ENCODE measurements at places on chromosomes 6 and 20.

DNA sequence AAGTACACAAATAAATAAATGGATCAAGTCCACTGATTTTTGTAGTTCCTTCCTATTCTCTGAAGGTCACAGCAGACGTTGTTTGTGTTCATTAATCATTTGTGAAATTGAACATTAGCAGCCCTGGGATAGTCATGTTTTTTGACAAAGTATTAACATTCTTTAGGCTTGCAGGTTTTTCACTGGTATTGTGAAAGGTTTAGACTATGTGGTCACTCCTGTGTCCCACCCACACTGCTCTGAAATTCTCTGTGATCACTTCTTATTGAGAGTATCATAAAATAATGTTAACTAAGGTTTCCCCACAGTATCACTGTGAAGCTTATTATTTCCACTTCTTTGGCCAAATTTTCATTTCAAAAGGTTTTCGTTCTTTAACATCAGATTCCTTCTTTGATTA, 3.5 kb downstream of the FAM83B start:
- no peak overlapping the region for H3K4me3 ChIP-seq
- H3K27me3 ChIP-seq = peaks cover 34% of the 10 kb centered on the region
- DNase-seq = no peak
- no peaks in the 10 kb centered on the region for H3K36me3 ChIP-seq
- no peaks in the 10 kb centered on the region for H3K4me1 ChIP-seq

GRCh38 chr20:15555913-15556312, 1017.3 kb downstream of the KIF16B start:
- H3K4me1 ChIP-seq = no peaks in the 10 kb centered on the region
- H3K4me3 ChIP-seq = no peak overlapping the region
- no peaks in the 10 kb centered on the region for H3K36me3 ChIP-seq

DNA sequence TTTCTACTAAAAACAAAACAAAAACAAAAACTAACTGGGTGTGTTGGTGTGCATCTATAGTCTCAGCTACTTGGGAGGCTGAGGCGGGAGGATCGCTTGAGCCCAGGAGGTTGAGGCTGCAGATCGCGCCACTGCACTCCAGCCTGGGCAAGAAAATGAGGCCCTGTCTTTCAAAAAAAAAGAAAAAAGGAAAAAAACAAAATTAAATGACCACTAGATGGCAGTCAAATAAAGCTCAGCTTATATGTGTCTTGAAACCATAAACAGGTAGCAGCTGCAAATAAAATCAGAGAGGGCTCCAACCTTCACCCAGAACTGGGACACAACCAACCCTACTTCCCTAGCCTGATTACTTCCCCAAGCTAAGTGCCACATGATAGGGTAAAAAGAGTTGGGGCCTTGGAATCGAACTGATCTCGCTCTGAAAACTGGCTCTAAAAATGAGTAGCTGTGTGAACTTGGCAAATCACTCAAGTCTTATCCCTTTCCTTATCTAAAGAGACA, 67.1 kb upstream of the ADGRF4 start:
- no peak overlapping the region for H3K4me3 ChIP-seq
- H3K36me3 ChIP-seq = no peaks in the 10 kb centered on the region

GRCh38 chr6:85461798-85462170, 11.9 kb downstream of the NT5E start:
- DNase-seq = no peak
- peaks cover 12% of the 10 kb centered on the region for H3K36me3 ChIP-seq
- H3K4me1 ChIP-seq = peaks cover 90% of the 10 kb centered on the region
- H3K27ac ChIP-seq = peak overlapping the region; percentile 100
- no peaks in the 10 kb centered on the region for H3K27me3 ChIP-seq

DNA sequence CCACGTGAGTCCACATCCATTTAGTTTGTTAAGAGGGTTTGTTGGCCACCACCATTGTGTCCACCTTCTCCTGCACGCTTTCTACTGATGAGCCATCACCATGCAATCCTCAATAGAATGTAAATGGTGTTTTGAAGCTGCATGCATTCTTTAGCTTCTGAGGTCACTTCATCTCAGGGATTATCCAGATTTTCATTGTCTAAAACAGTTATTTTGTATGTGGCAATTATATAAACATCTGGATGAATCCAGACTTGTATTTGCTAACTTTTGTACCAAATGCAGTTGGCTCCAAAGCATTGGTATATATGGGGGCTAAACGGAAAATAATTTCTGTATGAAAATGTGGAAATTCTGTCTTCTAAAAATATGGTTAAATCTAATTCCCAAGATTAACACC, 231.2 kb upstream of the ARID1B start:
- no peak overlapping the region for H3K4me3 ChIP-seq
- H3K27ac ChIP-seq = no peak overlapping the region
- peak; percentile 8 for DNase-seq
- no peaks in the 10 kb centered on the region for H3K27me3 ChIP-seq
- H3K36me3 ChIP-seq = no peaks in the 10 kb centered on the region

DNA sequence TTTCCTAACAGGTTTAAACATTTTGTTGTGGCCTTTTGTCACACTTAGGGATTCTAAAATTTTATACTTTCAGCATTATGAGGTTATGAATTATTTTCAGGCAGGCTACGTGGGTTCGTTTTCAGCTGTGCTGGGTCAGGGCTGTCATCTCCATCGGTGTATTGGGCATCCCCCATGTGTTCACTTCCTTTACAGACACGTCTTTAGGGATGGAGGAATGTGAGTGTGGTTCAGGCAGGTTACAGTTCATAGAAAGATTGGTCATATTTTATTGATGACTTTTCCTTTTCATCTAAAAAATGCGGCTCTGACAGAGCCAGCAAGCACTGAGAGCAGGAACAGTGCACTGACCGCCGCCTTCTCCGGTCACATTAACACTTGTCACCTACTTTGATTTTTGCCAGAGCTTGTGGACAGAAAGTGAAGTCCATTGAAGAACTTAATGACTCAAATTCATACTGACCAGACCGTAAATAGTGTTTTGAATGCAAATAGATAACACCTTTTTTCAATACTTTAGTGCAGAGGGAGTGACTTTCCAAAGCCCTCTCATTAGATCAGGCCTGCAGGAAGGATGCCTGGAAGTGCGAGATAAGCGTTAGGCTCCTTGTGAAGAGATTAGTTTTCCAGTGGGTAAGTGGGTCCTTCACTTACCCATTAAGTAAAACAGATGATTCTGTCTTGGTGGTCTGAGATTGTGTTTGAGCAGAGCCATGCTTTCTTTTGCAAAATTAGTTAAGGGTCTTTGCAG, 113.1 kb downstream of the TIAM2 start:
- no peaks in the 10 kb centered on the region for H3K36me3 ChIP-seq

DNA sequence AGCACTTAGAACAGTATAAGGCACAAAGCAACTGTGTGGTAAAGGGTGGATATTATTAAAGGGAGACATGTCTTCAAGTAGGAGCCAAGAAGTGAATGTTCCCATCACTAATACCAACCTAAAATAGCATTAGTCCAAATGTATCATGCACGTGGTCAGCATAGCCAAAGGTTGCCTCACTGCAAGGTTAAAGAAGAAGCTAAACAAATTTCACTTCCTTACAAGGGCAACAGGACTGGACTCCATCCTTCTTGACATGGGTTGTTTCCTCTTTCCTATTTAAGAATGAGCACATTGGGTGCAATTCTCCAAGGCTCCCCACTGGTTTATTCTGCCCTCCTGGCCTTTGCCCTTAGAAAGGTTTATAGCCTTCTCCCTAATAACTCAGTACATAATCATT, 186.7 kb downstream of the PHACTR1 start:
- H3K4me1 ChIP-seq = no peaks in the 10 kb centered on the region
- no peaks in the 10 kb centered on the region for H3K36me3 ChIP-seq
- no peak overlapping the region for H3K4me3 ChIP-seq
- H3K27ac ChIP-seq = no peak overlapping the region

GRCh38 chr20:57524511-57525176, at the start of gene CTCFL:
TSS of gene CTCFL (minus strand) at chr20:57525140. CDS start at chr20:57524205, 935 bp downstream.
- no peaks in the 10 kb centered on the region for H3K4me1 ChIP-seq
- H3K27me3 ChIP-seq = peaks cover 29% of the 10 kb centered on the region
- no peak within 1 kb of the TSS for H3K27ac ChIP-seq
- DNase-seq = no peak
- no peak within 1 kb of the TSS for H3K4me3 ChIP-seq

- H3K4me3 ChIP-seq = no peak overlapping the region
- H3K27me3 ChIP-seq = no peaks in the 10 kb centered on the region
- H3K36me3 ChIP-seq = no peaks in the 10 kb centered on the region
- H3K27ac ChIP-seq = no peak overlapping the region
- no peak for DNase-seq
Measured at GRCh38 chr6:107991061-107991460, 33.1 kb upstream of the SEC63 start.

DNA sequence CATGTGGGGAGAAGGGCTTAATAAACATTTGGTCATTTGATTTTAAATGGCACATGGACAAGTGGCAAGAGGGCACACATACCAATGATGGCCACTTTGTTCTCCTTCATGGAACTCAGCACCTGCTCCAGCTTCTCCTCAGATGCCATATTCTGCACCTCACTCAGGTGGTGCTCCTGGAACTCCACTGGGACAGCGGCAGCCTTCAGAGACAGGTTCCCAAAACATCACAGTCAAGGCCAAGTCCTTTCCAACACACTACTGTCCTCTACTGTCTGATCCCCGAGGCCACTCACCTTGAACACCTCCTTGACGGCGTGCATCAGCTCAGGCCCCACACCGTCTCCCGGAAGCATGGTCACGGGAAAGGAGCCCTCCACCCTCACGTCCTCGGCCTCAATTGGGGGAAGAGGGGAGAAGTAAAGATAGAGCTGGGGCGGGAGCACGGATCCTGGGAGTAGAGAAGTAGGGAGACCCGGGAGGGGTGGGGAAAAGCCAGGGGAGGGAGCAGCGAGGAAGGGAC, 591 bp downstream of the IDH3B start:
- peaks cover 6% of the 10 kb centered on the region for H3K4me1 ChIP-seq
- DNase-seq = no peak
- H3K27ac ChIP-seq = peak overlapping the region; percentile 90

GRCh38 chr20:51637241-51637640, 94.7 kb upstream of the NFATC2 start:
- H3K27ac ChIP-seq = no peak overlapping the region
- no peaks in the 10 kb centered on the region for H3K36me3 ChIP-seq
- H3K4me1 ChIP-seq = no peaks in the 10 kb centered on the region
- H3K27me3 ChIP-seq = no peaks in the 10 kb centered on the region

DNA sequence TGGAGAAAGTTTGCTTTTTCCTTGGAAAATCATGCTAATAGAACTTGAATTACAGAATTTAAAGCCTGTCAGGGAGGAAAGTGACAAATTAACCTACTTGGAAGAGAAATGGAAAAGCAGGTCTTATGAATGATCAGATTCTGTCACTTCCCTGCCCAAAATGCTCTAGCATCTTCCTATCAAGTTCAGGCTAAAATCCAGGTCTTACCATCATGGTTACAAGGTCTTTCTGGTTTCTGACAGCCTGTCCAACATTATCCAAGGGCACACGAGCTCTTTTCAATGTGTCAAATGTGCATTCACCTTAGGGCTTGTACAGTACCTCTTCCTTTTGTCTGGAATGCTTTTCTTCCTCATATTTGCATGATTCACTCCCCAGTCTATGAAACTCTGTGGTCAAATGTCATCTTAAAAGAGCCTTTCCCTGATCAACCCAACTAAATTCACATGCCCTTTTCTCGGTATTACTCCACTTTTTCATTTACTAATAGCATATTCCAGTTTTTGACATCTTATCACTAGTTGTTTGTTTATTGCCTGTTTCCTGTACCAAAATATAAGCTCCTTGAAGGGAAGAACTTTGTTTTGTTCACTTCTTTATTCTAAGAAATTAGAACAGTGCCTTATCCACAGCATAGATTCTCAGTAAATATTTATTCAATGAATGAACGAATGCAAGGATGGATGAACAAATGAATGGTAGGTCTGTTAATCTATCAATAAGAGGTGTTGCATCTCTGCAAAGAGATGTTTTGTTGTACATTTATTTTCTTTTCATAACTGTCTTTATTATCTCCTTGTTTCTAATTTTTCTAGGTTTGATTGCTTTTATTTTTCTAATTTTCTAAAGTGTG, 139.5 kb downstream of the BCAS1 start:
- H3K4me1 ChIP-seq = peaks cover 37% of the 10 kb centered on the region
- H3K27ac ChIP-seq = peak overlapping the region; percentile 16
- no peaks in the 10 kb centered on the region for H3K27me3 ChIP-seq
- no peaks in the 10 kb centered on the region for H3K36me3 ChIP-seq
- peak; percentile 51 for DNase-seq

GRCh38 chr20:40816039-40816352, 127.0 kb upstream of the MAFB start:
- no peak for DNase-seq
- H3K27me3 ChIP-seq = no peaks in the 10 kb centered on the region
- H3K27ac ChIP-seq = no peak overlapping the region
- H3K4me1 ChIP-seq = no peaks in the 10 kb centered on the region

- H3K4me1 ChIP-seq = no peaks in the 10 kb centered on the region
- DNase-seq = no peak
- peaks cover 16% of the 10 kb centered on the region for H3K27me3 ChIP-seq
Measured at GRCh38 chr6:13260101-13260598, 68.2 kb downstream of the TBC1D7 start.

DNA sequence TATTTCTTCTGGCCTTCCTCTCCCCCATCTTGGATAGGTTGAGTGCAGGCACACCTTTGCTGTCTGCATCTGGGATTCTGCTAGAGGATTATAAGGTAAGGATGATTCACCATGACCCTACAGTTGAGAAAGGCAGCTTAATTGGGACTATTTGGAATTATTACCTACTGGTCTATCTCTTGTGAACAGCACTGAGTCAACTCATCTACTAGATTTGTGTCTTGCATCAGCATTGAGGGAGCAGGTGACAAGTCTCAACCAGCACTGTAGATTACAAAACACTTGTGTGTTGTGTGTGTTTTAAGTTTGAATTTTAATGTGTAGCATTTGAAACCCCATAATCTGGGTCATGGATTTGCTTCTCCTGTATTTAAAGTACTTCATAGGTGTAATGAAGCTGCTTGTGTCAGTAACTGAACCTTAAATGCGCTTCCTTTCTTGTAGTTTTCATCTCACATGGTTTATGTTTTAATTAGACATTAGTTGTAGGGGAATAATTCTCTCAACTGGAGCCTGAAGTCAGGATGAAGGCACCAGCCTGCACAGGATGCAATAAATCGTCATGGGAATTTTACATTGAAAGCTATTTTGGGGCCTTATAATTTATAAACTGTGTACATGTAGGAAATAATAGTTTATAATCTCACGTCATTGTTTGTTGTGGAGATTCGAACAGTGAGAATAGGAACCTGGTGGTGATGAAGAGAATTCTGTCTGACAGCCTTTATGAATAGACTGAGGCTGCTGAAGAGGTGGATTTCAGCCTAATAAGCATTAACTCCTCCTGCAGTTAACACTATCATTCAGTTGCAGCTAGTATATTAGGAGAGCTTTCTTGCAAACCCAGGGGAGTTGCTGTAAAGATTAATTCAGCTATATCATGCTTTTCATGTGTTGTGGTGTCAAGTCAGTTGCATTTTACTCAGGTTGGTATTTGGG, 125.1 kb downstream of the JARID2 start:
- DNase-seq = no peak
- no peaks in the 10 kb centered on the region for H3K27me3 ChIP-seq
- no peak overlapping the region for H3K27ac ChIP-seq
- peaks cover 12% of the 10 kb centered on the region for H3K4me1 ChIP-seq
- H3K36me3 ChIP-seq = no peaks in the 10 kb centered on the region

- DNase-seq = peak; percentile 67
- H3K27me3 ChIP-seq = no peaks in the 10 kb centered on the region
- H3K27ac ChIP-seq = no peak overlapping the region
- H3K4me3 ChIP-seq = no peak overlapping the region
- no peaks in the 10 kb centered on the region for H3K36me3 ChIP-seq
- H3K4me1 ChIP-seq = peaks cover 31% of the 10 kb centered on the region
Measured at GRCh38 chr20:8389381-8390036, 257.4 kb downstream of the PLCB1 start.

- no peaks in the 10 kb centered on the region for H3K36me3 ChIP-seq
- H3K4me1 ChIP-seq = no peaks in the 10 kb centered on the region
- H3K27ac ChIP-seq = no peak overlapping the region
- no peak for DNase-seq
- H3K4me3 ChIP-seq = no peak overlapping the region
Measured at GRCh38 chr6:73614802-73615201, 39.0 kb downstream of the SLC17A5 start.
